LHCN-M2 (cell line): ENCODE measurements at places on chromosomes 12 and 14. TPM values are rescaled to one million over a fixed set of nuclear protein-coding genes. Genes with fewer than 3 reads are reported as not detected.

DNA sequence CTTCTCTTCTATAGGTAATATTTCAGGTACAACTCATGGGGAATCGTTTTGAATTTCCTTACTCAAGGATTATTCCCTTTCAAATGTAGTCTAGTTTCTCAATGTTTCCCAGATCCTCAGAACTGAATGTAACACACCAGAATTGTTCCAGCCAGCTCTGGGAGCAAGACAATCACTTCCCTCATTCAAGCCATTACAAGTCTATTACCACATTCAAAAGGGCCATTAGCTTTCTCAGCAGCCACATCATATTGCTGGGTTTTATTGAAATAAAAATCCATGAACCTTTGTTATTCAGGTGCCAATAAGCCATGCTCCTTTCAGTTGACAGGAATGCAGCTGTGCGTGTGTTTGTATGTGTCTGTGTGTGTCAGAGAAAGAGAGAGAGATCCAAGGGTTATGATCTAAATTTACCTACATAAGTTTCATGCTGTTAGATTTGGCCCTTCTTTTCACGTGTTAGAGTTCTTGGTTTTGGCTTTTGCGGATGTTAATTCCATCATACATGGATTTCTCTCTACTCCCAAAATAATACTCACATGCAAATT lies 357.7 kb downstream of the BCAT1 start:
- DNase-seq = no peak

DNA sequence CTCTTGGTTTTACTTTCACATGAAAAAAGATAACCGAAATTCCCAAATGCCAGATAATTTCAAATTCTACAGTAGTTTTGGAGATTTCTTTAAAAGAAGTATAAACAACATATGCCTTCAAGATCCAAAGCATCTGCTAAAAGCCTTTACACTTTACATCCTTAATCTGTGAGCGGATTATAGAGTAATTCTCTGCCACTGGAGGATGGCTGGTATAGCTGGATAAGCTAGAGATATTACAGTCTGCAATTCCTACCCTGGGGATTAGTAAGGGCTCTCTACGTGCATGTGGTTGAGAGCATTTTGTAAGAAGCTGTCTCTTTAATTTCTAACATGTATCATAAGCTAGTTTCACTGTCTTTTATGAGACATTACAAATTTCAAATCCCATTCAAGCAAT lies 240.3 kb upstream of the HMGA2 start:
- DNase-seq = no peak

DNA sequence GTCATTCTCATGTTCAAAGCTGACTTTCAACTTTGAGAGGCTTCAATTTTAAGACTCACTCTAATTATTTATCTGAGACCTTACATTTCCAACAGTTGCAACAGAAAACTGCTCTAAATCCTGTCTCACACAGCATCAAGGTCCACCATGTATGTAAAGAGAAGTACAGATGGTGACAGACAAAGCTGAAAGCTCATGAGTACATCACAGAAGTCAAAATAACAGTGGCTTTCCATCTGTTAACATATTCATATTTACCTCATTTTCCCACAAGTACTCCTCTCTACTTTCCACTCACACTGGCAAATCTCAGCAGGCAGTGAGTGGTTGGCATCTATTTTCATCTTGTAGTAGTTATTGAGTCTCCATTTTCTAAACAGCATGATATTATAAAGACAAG lies 192.0 kb downstream of the MDGA2 start:
- DNase-seq = no peak

DNA sequence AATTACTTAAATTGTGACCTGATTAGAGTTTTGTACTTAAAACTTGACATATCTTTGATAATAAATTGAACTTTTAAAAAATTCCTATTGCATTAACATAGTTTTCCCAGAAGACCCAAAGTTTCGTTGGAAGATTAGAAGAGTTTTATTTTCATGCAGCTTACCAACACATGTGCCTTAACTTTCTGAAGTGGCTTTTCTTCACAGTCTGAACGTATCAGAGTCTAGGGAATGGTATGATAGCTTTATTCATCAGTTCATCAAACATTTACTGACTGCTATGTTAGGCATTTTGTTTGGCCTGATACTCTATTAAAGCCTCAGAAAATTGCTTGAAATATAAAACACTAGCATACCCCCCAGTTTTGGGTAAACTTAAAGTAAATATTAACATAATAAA lies 65.2 kb downstream of the MARK3 start:
- no peak for DNase-seq

DNA sequence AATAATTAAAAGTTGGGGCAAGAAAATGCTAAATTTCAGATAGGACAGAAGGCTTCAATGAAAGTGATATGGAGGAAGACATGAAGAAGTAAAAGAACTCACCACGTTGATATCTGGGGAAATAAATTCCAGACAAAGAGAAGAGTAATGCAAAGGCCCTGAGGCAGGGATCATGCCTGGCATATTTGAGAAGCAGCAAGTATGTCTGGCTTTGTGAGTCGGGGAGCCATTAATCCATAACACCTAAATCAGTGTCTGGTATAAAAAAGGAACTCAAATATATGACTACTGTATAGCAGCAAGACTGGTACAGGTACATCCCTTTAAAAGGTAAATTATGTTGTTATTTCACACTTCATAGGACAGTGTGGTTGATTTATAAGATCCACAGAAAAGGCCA lies 16.4 kb downstream of the BAZ1A start:
- DNase-seq = no peak

- no peak for DNase-seq
Measured at GRCh38 chr12:108911915-108912314, 32.0 kb downstream of the DAO start.

DNA sequence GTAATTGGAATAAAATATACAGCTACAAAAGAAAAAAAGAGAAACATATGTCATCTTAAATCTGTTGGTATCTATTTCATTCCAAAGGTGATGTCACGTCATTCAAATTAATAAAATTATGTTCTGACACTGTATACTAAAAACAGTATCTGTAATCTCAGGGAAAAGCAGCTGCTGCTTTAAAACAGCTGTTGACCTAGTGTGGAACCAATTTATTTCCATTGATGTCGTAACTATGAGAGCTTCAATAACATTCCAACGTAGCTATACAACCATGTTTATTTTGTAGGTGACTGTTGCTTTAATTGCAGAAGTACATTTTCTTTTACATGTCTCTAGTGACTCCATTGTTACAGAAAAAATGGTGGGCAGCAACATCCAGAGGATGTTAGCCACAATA lies 571.7 kb downstream of the RPS29 start:
- no peak for DNase-seq

DNA sequence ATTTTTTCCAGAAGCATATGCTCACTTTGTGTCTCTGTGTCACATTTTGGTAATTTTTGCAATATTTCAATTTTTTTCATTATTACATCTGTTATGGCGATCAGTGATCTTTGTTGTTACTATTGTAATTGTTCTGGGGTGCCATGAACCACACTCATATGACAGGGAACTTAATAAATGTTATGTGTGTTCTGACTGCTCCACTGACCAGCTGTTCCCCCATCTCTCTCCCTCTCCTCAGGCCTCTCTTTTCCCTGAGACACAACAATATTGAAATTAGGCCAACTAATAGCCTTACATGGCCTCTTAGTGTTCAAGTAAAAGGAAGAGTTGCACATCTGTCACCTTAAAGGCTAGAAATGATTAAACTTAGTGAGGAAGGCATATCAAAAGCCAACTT lies 46.0 kb downstream of the SCN8A start:
- peak; percentile 47 for DNase-seq

DNA sequence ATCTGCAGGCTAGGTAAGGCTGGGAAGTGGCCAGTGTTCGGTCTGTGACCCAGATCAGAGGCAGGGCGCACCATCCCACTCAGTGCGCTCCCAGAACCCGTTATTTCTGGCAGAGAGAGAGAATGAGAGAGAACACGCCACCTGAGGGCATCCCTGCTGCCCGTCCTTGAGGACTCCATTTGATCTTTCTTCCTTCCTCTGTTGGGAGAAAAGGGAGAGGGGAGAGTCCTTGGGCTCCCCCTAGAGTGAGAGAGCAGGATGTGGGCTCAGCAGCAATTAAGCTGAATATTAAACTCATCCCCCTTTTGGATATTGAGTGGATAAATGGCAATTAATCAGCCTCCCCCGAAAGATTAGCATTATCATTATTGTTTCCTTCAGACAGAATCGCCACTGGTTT lies 70.6 kb downstream of the IFT43 start:
- DNase-seq = peak; percentile 17

DNA sequence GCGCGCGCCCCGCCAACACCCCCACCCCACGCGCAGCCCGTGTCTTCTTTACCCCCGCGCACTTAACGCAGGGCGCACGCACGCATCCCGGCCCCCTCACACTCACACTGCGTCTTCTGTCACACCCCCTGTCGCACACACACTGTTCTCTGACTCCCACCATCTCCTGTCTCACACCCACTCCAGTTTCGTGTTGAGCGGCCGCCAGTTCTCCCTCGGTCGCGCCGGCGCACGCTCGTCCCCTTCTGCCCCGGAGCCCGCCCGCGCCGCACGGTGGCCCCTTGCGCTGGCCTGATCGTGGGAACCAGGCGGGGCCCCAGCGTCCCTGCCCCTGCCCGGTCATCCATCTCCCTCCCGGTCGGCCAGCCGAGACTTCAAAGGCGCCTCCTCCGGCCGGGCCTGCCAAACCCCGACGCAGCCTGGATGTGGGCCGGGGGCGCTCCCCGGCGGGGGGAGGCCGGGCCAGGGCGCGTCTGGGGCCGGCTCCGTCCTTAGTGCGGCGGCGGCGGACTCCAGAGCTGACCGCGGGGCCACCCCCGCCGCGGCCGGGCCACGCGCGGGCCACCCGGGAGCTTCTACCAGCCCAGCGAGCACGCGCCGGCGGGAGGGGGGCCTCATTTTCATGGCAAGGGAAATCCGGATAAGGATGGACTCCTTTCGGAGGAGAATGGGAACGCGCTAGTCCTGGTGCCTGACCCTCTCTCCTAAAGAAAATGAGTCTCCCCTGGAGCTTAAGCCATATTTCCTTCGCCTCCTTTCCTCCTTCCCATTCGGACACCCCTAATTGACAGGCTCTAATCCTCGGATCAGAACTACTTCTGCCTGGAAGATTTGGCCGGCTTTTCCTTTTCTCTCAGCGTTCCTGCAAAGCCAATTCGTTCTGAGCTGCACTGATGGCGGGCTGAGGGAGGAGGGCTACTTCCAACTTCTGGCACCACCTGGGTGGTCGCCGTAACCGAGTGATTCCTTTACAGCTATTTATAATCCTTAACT lies 82.0 kb upstream of the HMGA2 start:
- DNase-seq = peak; percentile 55

DNA sequence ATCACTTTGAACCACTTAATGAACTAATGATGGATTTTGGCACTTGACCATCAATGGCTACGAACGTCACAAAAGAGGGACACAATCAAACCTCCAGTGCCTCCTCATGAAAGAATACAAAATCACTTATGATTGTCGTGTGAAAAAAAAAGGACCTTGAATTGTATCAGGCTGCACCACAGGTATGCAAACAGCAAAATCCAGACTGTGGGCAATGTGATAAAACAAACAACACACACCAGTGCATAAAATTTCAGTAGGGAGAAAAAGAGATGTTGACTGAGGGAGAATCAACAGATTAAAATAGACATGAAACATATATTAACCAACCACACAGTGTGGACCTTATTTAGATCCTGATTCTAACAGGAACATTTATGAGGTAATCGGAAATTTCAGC lies 2.6 kb downstream of the TSPAN8 start:
- no peak for DNase-seq

DNA sequence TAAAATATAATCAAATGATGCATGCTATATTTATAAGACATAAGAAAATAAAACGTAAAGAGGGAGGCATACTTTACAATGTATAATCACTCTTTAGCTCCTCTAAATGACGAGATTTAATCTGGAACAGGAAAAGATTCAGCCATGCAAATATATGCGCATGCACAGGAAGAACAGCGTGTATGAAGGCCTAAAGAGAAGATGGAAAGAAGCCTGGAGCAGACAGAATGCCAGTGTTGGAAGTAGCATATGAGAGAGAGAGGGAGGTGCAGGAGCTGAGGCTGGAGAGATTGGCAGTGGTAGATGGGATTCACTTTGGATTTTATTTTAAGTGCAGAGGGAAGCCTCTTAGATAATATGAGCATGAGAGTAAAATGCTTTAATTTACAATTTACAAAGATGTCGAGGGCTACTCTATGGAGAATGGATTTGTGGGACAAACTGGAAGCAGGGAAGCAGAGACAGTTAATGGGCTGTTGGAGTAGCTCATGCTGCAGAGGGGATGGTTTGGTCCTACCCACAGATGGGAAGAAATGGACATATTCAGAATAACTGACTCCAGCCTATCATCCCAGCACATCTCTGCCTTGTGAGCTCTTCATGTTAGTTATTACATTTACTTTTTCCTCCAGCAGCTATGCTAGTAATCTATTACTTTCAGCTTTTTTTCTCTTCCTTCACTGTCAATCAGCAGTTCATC lies 411.1 kb downstream of the TMTC2 start:
- DNase-seq = no peak

The SLC17A8 gene
- total RNA-seq = not detected in 2 replicates

The RD3L gene
- not detected in 2 replicates for total RNA-seq

The P2RX2 gene
- total RNA-seq = not detected in 2 replicates

The HVCN1 gene
- 4.3 and 4.9 TPM in 2 replicates for total RNA-seq

The LDHB gene
- total RNA-seq = 731 and 832 TPM in 2 replicates

The BICDL1 gene
- total RNA-seq = not detected in 2 replicates

The SLC25A47 gene
- total RNA-seq = not detected in 2 replicates

The KRT79 gene
- total RNA-seq = not detected in 2 replicates
